ENCODE measurements at places on chromosomes 16 and 17.

DNA sequence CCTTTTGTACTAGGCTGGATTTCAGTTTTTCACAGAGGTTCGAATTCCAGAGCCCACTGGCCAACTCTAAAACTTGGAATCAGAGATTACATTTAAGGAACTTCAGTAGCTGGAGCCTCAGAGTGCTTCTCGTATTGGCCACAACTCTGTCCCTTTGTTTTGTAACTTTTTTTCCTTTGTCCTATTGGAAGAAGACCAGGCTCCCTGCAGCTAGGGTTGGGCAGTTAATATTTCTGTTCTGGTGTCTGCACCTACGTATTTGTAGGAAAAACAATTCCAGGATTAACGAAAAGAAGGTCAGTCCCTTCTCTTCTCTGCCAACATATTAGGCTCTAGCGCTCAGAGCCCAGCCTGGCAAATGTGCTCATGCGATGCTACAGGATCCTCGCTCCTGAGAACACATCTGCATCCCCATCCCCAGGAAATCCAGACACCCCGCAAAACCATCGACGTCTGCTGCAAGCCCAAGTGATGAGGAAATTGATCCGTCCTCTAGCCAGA is 1.9 kb downstream of the CDH11 start:
- DNase-seq, result no peak

GRCh38 chr17:50356418-50356817 is 10.5 kb downstream of the XYLT2 start:
- no peak for DNase-seq

DNA sequence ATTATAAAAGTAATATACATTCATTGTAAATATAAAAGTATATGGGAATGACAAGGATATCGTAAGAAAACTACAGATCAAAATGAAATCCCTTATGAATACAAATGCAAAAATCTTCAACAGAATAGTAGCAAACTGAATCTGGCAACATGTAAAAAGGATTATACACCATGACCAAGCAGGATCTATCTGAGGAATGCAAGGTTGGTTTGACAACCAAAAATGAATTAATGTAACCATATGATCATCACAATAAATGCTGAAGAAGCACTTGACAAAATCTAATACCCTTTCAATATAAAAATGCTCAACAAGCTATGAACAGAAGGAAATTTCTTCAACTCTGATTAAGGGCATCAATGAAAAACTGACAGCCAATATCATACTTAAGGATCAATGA is 48.8 kb downstream of the NDEL1 start:
- DNase-seq, result no peak

- no peak for DNase-seq
Measured at GRCh38 chr17:27951872-27952271, 58.7 kb upstream of the LYRM9 start.

GRCh38 chr17:38867179-38867967 is 2.5 kb upstream of the LASP1 start:
- DNase-seq, result no peak

DNA sequence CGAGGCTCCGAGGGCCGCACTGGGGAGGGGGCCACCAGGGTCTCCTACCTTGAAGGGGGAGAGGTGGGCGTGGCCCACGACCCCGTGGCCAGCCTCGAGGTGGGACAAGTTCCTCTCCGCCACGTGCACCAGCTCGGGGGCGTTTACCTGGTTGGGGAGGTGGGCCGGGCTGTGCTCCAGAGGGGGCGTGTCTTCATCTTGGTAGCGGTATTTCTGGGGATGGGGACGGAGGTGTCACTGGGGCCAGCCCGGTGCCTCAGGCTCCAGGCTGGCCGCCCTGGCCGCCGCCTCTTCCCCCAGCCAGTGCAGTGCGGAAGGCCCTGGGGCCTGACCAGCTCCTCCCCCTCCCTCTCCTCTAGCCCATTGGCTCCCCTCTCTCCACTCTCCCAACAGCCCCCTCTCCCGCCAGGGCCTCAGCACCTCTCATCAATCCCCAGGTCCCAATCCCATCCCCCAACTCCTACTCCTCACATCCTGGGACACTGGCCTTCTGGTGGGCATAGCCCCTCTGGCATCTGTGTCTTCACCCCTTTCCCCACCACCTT is 11.5 kb downstream of the DLG4 start:
- DNase-seq, result no peak

GRCh38 chr16:86693033-86693432 is 114.7 kb downstream of the FOXL1 start:
- DNase-seq, result no peak

GRCh38 chr17:2157675-2158395 is 102.9 kb downstream of the HIC1 start:
- peak; percentile 52 for DNase-seq

DNA sequence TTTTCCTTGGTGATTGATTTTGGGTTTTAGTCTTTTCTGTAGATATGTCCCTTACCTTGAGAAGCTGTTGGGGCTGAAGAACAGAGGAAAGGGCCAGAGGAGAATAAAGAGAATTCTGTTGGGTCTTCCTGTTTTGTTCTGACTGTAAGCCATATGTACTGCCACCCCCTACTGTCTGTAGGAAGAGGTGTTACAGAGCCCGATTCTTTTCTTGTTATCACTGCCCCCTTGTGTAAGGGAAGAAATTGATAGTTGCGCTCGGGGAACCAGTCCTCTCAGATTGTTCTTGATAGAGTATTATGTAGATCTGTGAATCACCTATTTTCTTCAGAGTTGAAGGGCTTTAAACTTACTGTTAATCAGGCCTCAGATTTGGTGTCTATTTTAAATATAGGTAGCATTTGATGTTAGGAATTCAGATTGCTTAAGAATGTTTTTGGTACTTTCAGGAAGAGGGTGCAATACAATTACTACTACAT is 2.4 kb downstream of the TANC2 start:
- peak; percentile 70 for DNase-seq

- DNase-seq, result peak; percentile 80
Measured at GRCh38 chr16:70438969-70439862, at the start of gene ST3GAL2. Gene ST3GAL2, minus strand, starts transcription at chr16:70439100. Its CDS starts 40,570 bp downstream, at chr16:70398530.

GRCh38 chr17:67150826-67151225 is 94.2 kb downstream of the HELZ start:
- no peak for DNase-seq

- no peak for DNase-seq
Measured at GRCh38 chr17:4759776-4760236, 11.9 kb upstream of the TM4SF5 start.

DNA sequence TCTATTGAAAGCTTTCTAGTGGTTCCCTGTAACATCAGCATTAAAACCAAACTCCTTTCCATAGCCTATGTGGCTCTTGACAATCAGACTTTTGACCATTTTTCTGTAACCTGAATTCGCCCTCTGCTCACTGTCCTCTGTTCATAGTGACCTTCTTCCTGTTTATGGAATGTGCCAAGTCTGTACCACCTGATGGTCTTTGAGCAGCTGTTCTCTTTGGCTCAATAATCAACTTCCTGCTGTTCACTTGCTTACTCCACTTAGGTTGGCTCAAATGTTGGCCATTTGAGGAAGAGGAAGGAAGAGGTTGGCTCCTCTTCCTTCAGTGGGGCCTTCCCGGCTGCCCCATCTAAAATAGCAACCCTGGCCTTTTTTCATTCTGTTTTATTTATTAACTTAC is 251.5 kb downstream of the CA10 start:
- DNase-seq, result no peak

DNA sequence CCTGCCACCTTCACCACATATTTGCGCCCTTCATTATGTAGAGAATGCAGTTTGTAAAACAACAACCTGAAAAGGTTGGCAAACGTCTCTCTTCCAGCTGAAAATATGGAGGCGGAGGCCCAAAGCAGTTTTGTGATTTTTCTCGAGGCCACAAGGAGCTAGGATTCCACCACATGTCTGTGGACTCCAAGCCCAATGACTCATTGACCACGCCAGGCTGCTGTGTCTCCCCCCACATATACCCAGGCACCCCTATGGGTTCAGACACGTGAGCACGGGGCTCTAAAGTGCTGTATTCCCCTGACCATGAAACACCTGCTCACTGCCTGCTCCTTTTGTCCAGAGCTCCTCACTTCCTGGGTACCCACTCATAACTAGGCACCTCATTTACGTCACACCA is 121.4 kb upstream of the CDH5 start:
- DNase-seq, result no peak

DNA sequence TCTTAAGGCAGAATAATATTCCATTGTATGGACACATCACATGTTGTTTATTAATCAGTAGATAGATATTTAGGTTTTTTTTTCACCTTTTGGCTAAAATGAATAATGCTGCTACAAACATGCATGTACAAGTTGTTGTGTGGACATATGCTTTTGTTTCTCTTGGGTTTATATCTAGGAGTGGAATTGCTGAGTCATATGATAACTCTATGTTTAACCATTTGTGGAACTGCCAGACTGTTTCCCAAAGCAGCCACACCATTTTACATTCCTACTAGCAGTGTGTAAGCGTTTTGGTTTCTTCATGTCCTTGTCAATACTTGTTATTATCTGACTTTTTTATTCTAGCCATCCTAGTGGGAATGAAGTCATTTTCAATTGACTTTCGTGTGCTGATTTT is 21.3 kb downstream of the CYLD start:
- peak; percentile 95 for DNase-seq

DNA sequence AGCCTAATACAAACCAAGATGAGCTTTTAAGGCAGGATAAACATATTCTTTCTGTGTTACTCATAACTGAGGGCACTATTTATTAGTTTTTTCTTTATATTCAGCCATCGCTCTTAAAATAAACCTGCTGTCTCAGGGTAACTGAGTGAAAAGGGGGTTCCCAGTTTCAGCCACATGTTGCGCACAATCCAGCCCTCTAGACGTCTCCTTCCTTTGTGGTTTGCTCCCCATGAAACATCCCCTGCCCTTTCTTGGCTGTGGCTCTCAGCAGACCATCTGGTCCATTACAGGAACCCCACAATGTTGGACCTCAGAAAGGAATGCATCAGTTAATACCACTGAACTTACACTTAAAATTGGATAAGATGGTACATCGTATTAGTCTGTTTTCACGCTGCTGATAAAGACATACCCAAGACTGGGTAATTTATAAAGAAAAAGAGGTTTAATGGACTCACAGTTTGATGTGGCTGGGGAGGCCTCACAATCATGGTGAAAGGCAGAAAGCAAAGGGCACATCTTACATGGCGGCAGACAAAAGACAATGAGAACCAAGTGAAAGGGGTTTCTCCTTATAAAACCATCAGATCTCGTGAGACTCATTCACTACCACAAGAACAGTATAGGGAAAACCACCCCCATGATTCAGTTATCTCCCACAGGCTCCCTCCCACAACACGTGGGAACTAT is 12.6 kb upstream of the IL21R start:
- no peak for DNase-seq

- no peak for DNase-seq
Measured at GRCh38 chr17:38747463-38748148, 530 bp downstream of the PCGF2 start.

GRCh38 chr16:12976936-12977335 is 75.5 kb downstream of the SHISA9 start:
- DNase-seq, result no peak

DNA sequence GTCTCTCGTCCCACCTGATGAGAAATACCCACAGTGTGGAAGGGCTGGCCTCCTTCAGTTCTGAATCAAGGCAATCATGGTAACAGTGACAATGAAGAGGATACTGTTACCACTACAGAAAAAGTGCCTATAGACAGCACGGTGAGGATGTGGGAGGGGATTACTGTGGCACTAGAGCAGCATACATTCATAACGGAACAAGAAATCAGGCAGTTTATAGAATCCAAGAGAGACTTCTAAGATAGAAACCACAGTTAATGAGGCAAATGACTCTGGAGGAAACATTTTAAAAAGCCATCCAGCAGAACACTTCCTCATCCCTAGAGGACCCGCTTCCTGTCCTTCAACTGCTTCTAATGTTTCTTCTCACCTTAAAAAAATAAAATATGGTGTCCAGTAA is 2.7 kb downstream of the RUSF1 start:
- no peak for DNase-seq

DNA sequence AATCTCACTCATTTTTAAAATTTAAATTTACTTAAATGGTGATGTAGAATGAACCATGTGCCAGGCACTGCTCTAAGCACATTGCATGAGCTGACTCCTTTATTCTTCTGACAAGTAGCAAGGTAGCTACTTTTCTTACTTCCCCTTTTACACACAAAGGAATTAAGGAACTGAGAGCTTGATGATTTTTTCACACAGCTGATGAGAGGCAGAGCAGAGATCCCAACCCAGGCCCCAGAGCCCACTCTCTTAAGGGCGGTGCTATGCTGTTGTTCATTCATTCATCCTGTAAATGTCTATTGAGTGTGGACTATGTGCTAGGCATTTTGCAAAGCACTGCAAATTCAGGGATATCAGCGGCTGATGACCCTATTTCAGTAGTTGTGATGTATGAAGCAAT is 17.9 kb downstream of the SEC14L5 start:
- DNase-seq, result no peak

GRCh38 chr17:35912339-35912912 is 18.1 kb downstream of the RDM1 start:
- no peak for DNase-seq

- DNase-seq, result no peak
Measured at GRCh38 chr17:8896641-8897635, 29.5 kb upstream of the PIK3R6 start.

DNA sequence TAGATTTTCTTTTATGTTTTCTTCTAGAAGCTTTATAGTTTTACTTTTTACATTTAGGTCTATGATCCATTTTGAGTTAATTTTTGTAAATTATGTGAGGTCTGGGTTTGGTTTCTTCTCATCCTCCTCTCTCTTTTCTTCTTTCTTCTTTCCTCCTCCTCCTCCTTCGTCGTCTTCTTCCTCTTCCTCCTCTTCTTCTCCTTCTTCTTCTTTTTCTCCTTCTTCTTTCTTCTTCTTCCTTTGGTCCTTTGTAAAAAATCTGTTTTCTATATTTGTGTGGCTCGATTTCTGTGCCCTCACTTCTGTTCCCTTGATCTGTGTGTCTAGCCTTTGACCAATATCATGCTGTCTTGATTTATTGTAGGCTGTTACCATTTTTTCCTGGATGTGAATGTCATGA is 5.0 kb upstream of the SLC25A35 start:
- DNase-seq, result no peak

GRCh38 chr17:54754560-54754959 is 146.1 kb upstream of the TOM1L1 start:
- no peak for DNase-seq

- DNase-seq, result no peak
Measured at GRCh38 chr17:57871155-57871554, 21.3 kb upstream of the MRPS23 start.

DNA sequence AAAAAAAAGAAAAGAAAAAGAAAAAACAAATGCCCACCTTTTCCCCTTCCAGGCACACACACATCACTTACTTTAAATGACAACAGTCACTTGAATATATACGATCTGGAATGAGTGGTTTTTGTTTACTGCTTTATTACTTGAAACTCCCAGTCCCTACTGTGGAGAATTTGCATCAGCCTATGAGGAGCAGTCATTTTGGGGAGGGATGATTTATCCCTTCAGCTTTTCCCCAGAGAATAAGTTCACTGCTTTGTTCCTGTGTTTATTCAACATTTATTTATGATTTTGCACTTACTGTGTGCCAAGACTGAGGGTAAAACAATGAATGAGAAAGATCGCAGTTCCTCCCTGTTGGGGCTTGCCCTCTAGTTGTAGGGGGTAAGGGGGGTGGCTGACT is 4.7 kb upstream of the ZNF423 start:
- no peak for DNase-seq

- DNase-seq, result no peak
Measured at GRCh38 chr17:64331366-64331765, 59.3 kb downstream of the PECAM1 start.

- peak; percentile 27 for DNase-seq
Measured at GRCh38 chr16:63922560-63922959, 1199.3 kb downstream of the CDH11 start.

All from foreskin keratinocyte (primary cell).